AG04450 (cell line): ENCODE measurements at places on chromosomes 2 and 18. TPM values are rescaled to one million over a fixed set of nuclear protein-coding genes. Genes with fewer than 3 reads are reported as not detected.

DNA sequence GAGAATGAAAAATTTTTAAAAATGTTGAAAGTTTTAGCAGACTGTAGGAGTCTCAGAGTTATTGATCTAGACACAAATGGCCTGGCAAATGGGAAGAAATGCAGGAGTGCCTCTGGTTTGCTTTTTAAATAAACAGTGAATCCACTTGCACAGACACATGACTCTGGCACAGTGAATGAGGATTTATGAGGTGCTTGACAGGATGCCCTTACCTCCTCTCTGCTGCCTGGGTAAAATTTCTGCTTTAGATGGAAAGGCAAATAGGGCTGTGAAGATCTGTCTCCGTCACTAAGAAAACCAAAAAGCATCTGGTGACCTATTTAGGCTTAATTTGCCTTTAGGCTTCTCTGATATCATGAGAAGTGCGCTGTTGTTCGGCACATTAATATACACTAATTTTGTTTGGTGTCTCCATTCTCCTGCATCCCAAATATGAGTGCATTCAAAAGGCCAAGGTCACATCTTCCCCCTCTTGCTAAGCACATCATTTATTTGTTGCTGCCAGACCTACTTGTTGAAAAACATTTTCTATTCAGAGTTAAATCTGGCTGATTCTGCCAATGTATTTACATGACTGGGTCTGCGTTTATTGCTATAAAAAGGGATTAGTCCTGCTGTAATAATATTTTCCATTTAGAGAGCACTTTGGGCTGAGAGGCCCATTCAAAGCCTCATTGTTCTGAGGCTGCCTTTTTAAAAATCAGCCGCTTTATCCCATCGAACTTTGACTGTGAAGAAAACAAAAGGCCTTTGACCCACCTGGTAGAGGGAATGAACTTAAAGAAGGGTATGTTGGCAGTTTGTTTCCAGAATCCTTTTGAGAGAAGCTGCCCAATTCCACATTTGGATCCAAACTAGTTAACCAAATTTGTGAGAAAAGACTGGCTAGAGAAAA lies 94.9 kb downstream of the RNF152 start:
- DNase-seq, result no peak

DNA sequence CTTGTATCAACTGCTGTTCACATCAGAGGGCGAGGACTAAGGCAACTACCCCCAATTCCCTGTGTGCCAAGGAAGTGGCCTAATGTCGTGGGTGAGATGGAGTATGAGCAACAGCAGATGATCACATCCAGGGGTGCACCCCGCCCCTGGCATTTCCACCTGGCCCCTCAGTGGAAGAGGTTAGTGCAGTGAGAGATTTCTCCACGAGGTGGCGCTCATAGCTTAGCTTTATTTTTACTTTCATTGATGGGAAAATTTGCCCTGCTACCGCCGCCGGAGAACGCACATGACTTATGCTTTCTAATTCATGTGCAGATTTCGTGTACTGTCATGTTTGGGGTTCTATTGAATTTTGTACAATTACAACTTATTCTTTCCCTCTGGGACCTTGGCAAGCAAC lies 470.6 kb upstream of the MEX3C start:
- peak; percentile 7 for DNase-seq

DNA sequence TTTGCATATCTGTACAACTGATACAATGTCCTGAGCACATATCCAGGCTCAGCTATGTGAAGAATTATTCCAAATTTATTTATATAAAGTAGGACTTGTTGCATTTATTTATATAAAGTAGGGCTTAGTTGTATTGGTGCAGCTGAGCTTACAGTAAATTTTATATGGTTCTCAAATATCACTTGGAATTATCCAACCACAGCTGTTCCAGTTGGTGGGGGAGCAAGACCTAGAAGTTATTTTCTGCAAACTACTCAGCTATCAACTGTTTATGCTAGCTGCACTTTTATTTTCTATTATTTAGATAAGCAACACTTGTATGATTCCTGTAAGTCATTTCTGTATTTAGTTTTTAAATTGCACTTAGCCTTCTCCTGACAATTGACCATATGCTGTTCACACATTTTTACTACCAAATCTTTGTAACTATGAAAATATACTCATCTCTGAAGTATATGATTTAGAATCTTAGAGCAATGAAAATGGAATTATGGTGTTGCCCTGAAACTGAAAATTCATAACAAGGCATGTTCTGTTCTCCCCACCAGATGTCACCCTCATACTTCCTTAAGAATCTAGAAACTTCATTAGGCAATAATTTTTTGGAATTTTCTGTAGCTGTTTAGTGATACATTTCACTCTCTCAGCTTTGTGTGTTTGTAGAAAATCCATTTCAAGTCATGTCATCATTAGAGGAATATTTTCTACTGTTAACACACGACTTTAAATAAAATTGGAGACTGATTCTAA lies 157.0 kb upstream of the CBLN2 start:
- DNase-seq, result no peak

GRCh38 chr18:48835119-48835518 lies 115.6 kb downstream of the SMAD7 start:
- no peak for DNase-seq

GRCh38 chr2:82893190-82893589 lies 1565.9 kb downstream of the SUCLG1 start:
- no peak for DNase-seq

GRCh38 chr2:160901613-160902012 lies 258.6 kb upstream of the TANK start:
- DNase-seq, result no peak

DNA sequence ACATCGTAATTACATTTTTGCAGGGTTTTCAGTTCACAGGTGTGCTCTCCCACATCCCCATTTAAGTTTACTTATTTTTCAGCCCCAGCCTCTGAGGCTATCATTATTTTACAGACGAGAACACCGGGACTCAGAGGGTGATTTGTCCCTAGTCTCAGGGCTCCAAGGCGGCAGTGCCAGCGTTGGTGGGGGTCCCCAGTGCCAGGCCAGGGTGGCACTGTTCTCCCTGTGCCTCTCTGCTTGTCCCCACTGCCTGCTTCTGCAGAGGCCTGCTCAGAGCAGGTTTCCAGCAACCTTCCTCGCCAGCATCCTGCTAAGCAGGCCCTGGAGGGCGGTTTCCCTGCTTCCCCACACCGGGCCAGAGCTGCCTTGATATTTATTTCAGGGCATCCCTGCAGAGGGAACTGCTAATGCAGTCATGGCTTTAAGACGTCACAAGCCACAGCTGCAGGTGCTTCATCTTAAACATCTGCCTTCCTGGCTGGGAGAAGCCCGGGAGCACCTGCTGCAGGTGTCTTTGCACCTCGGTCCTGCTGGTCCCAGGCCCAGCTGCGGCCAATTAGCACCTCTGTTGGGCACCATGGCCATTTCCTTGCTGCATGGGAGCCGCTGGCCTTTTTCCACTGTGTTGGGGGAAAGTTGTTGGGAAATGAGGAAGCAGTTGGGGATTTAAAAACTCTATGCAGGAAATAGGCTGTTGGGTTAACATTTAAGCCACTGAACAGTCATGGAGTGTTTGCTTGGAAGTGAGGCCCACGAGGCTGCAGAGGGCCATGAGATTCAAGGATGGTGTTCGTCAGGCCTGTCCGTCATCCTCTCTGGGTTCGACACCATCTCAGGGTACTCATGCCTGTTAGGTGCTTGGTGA lies 22.8 kb downstream of the HPCAL1 start:
- no peak for DNase-seq

GRCh38 chr2:182594286-182594685 lies 121.8 kb upstream of the DNAJC10 start:
- no peak for DNase-seq

DNA sequence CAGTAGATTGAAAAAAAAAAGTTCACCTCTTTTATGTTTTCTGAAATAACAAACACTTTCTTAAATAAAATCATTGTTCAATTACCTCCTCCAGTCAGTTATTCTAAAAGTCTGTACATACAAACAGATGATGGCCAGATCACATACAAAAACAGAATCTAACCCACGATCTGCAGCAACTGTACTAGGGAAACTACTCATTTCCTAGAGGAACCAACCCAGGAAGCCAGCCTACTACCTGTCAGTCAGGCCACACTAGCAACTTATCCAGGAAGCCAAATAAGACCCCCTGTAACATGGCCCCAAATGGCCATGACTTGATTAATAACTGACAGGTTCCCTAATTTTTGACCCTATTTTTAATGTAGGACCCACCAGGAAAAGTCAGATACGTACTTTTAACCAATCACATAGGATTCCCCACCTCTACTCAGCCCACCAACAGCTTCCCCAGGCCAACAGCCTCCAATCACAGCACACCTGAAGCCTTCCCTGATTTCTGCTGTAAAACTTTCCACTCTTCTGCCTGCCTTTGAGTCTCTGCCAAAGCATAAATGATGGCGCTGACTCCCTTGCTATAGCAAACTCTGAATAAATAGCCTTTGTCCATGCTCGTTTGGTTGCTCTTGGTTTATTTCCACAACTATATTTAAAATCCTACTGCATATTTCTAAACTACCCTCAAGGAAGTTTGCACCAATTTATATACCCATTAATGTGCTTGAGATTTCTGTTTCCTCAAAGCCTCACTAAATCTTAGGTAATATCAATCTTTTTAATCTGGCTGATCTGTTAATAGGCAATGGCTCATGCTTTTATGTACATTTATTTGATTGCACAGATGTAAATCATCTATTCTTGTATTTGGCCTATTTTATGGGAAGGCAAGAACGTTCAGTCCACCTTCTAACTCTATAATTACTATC lies 486.4 kb downstream of the FBXO15 start:
- DNase-seq, result no peak

The NPHP1 gene
- polyA plus RNA-seq, result 3.7 and 5.4 TPM in 2 replicates

The FNDC4 gene
- 12.3 and 12.4 TPM in 2 replicates for polyA plus RNA-seq

The TUBA4B gene
- polyA plus RNA-seq, result not detected in 2 replicates

The PSMA8 gene
- polyA plus RNA-seq, result not detected in 2 replicates

The LYPD1 gene
- 60.3 and 64.7 TPM in 2 replicates for polyA plus RNA-seq
